Kidney capillary endothelial cell (primary cell): ENCODE measurements at places on chromosomes 7 and 10.

DNA sequence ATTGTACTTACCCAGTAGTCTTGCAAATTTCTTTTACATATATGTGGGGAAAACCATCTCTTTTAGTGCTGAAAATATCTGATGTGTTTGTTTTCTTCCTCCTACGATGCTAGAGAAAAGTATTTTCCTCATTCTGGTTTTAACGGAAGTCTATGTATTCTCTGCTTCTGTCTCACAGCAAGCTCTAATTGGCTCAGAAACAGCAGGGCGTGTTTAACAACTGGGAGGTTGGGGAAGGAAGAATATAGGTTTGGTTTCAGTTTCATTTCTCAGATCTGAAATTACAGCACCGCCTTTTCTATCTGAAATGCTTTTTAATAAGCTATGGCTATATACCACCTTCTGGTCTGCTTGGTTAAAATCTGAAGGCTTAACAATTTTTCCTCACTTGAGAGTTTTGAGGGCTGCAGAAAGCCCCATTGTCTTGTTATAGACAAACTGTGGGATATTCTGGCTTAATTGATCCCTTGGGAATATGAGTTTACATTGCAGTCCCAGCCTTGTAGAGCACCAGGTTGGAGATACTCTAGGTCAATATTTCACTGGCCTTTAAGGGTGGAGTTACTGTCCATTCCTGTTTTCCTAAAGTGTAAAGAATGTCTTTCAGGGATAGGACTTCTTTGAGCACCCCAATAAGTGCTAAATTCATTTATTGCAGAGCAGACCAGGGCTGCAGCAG, at the start of gene SAMD9:
Gene SAMD9, minus strand, starts transcription at position 128 of the 679 bp plus-strand sequence. CDS start 11,882 bp downstream, outside the sequence.
- peak; percentile 76 for DNase-seq

GRCh38 chr10:104233817-104234216, 1.7 kb upstream of the CFAP43 start:
- DNase-seq, result no peak

DNA sequence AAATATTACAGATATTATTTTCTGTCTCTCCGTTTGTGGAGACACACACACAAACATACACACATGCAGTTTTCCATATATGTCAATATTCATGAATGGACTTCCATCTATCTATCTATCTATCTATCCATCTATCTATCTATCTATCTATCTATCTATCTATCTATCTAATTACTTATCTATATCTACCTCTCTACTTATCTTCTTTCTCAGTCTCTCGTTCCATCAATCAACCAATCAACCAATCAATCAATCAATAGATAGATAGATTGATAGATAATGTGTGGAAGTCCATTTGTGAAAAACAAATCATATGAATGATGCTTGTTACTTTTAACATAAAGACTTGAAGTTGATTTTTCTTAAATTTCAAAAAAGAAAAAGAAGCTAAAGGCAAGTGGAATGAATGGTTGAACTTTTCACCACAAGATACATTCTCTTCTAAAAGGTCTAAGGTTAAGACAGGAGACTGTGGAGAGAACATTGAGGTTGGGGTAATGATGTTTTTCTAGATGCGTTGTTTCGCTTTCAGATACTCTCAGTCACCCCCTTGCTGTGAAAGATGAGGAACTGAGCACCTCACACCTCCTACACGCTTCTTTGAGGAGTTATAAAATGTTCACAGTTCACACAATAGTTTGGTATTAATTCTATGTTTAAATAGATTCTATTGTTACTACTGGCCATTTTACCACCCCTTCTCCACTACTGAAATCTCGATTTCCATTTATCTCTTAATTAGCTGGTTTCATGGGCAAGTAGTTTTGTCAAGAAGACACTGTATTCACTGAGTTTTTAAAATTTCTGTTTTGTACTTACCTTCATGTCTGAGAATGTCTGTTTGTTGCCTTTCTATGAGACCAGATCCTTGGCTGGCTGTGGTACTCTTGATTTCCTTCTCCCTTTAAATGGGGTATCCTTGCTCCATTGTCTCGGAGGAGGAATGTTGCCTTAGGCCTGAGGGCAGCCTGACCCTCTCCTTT, 114.1 kb downstream of the EMX2 start:
- no peak for DNase-seq

DNA sequence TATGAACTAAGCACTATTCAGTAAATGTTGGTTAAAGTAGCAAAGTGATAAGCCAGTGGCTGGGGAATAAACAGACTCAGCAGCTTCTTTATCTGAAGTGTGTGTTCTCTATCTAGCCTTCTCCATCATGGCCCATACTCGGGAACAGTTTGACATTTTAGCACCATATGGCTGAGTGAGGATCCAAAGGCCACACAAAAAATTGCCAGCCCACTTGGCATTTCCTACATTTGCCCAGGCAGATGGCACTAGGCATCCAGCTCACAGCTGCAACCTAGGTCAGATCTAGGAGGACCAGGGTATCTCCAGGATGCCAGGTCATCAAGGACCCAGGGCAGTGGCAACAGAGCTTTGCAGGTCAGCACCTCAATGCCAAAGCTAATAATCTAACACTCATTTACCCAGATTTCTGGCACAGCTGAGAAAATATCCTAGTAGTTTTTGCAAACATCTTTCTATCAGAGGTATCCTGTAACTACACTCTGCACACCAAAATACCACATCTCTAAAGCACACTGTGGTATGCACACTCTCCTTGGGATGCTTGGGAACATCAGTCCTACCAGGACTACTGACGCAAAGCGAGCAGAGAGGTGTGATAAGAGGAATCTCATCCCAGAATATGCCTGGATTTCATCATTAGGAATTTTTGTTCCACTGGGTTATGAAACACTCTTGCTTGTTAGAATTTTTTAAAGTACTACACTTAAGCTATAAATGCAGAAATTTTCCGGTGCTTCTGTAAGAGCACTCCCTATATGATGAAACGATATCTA, 61.7 kb downstream of the DOCK4 start:
- DNase-seq, result no peak

DNA sequence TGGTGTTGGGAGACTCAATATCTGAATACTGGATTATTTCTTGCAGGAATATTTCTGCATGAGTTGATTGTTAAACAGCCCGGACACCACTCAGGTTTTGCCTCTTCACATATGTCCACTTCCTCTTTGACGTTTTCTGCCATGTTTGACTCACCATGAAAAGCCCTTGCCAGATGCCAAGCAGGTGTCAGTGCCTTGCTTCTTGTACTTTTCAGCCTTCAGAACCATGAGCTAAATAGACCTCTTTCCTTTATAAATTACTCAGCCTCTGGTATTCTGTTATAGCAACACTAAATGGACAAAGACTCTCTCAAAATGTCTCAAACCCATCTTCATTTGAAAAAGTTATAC, 24.7 kb upstream of the MACC1 start:
- no peak for DNase-seq
